ENCODE measurements at places on chromosomes 6 and 20.

- peak; percentile 37 for ATAC-seq
Measured at GRCh38 chr20:2519115-2519809, 10.5 kb upstream of the ZNF343 start.

DNA sequence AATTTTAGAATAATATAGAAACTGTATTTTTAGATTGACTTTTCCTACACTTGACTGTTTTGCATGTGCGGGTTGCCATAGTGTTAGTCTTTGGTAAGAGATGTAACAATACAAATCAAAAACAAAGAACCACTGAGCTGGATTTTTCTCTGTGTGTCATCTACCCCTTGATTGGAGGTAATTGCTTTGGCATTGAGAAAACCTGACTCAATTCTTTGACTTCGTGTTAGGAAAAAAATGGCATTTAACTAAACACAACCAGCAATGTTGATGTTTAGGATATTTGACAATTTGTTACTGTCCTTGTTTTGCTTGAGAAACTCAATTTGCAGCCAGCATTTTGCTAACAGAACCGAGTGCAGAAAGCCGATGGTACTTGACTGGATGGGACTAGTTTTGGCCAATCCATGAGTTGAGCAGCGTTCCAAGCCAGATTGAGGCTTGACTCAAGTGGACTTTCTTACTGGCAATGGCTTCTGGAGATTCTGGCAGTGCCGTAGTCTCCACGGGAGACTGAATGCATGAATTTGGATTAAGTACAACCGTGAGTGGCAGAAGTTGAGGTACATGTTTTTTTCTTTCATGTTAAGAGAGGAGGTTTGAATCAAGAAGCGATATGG is 17.1 kb downstream of the TPBG start:
- ATAC-seq: no peak

- ATAC-seq: no peak
Measured at GRCh38 chr6:35610830-35611229, 77.9 kb downstream of the FKBP5 start.

DNA sequence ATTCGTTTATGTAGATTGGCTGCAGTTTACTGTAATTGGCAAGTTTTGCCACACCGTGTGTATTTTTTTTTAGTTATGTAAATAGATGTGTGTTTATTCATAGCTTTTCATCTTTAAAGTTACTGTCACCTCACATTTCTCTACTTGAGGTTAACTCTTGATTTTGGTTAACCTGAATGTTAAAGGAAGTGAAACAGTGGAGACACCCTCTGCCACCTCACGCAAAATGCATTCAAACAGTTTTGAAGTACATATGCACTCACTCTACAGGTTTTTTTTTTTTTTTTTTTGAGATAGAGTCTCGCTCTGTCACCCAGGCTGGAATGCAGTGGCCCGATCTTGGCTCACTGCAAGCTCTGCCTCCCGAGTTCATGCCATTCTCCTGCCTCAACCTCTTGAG is 17.7 kb downstream of the OR2A4 start:
- ATAC-seq: no peak

GRCh38 chr6:94894300-94894699 is 683.0 kb upstream of the MANEA start:
- no peak for ATAC-seq

DNA sequence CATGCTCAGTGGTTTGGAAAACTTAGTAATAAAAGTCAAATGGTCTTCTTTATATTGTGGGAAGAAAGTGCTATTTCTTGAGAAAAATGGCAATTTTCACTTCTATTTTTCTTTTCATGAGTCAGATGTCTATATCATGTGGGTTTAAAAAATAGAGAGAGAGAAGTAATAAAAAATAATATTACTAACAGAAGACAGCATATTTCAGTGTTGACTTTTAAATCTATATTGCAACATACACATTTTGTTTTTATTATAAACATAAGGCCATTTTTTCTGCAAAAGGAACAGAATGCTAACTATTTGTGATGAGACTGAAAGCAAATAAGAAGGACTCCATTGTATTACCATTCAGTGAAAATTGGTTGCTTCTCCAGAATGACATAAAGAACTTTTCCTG is 135.1 kb upstream of the CNR1 start:
- ATAC-seq: no peak

DNA sequence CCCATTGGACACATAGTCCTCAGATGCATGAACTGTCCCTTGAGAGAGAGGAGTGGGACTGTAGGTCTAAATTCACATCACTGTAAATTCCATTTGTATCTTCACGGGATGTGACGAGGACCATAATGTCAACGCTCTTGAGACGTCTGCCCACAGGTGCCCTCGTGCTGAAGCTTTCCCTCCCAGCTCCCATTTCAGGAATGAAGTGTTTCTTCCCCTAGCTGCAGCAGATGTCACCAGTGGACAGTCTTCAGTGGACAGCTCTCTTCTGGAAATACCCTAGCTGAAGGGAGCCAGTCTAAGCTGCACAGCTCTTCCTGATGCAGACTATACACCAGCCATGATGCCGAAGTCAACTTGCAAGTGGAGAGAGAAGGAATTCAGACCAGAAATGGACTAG is 217.4 kb upstream of the ECI2 start:
- ATAC-seq: no peak

GRCh38 chr6:86276056-86276455 is 633.4 kb upstream of the SYNCRIP start:
- no peak for ATAC-seq

DNA sequence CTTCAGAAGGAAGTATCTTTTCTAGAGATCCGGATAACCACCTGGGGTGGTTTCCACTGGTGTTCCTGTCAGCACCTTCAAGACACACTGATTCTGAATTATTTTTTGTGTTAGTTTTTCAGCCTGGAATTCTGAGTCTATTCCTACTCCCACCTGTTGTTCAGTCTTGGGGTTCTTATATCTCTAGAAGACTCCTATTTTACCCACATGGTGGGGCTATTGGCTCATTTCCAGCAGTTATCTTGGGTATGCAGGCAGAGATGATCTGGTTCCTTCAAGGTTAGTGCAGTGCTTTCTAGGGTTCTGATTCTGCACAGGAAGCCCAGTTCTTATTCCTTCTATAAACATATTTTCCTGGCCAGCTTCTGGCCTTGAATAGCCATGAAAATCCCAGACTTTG is 175.6 kb upstream of the PDE7B start:
- peak; percentile 78 for ATAC-seq

GRCh38 chr6:139135578-139136545 is 982 bp downstream of the HECA start:
- peak; percentile 38 for ATAC-seq

GRCh38 chr20:420721-421574 is 12.8 kb downstream of the RBCK1 start:
- peak; percentile 45 for ATAC-seq

- ATAC-seq: no peak
Measured at GRCh38 chr6:126293891-126294524, 45.9 kb upstream of the CENPW start.

GRCh38 chr6:11217360-11218101 is 14.9 kb downstream of the NEDD9 start:
- ATAC-seq: peak; percentile 50

DNA sequence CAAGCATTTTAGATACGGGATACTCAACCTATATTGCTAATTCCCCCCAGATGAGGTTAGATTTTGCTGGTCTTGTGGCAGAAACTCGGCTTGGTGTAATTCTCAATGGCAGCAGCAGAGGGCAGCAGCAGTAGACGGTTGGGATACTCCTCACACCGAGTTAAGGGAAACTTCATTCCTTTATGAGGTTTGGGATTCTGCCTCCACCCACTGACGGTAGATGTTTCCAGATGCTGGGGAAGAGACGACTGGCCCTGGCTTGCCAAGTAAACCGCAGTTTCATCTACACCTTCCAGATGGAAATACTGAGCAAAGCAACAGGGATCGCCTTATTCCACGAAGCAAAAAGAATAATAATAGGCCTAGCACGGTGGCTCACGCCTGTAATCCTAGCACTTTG is 8.2 kb upstream of the TBC1D7 start:
- ATAC-seq: peak; percentile 93

DNA sequence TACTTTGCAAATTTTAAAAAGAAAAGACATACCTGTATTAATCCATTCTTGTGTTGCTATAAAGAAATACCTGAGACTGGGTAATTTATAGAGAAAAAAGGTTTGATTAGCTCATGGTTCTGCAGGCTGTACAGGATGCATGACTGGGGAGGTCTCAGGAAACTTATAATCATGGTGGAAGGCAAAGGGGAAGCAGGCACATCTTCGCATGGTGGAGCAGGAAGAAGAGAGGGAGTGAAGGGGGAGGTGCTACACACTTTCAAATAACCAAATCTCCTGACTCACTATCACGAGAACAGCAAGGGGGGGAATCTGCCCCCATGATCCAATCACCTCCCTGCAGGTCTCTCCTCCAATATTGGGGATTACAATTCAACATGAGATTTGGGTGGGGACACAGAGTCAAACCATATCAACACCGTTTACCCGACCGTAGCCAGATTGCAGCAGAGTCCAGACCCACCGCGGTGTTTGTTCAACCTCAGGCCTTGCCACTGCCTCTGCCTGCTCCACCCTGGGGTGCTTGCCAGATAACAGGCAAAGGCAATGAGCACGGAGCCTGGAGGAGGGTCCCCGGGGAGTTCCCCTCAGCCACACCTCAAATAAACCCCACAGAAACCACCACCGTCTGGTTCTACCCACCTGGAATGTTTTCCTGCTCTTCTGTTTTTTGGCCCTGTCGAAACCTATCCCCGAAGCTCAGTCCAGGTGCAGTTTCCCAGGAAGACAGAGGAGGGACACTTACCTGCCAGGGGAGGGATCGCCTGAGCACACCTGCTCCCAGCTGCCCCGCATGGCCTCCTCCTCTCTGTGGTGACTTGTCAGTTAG is 142.2 kb upstream of the AFDN start:
- ATAC-seq: no peak

All from SK-N-SH treated with all-trans-retinoic acid at 6 μM for 48 hours (cell line).